ENCODE measurements at places on chromosomes 2 and 18.

- DNase-seq, result no peak
Observed at GRCh38 chr2:230590333-230590732, 122.3 kb upstream of the CAB39 start.

DNA sequence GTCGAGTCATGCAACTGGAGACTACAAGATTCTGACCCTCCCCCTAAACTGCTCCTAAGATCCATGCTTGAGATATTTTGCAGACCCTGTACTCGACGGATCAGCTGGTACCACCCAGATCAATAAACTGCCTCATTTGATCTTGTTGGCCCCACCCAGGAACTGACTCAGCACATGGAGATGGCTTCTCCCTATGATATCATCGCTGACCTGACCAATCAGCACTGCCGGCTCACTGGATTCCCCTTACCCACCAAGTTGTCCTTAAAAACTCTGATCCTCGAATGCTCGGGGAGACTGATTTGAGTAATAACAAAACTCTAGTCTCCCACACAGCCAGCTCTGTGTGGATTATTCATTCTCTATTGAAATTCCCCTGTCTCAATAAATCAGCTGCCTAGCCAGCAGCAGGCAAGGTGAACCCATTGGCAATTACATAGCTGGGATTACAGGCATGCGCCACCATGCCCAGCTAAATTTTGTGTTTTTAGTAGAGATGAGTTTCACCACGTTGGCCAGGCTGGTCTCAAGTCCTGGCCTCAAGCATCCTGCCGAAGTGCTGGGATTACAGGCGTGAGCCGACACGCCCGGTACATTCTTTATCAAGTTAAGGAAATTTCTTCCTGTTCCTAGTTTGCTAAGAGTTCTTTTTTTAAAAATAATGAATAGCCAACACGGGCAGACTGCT, 43.6 kb downstream of the VPS54 start:
- DNase-seq, result no peak

DNA sequence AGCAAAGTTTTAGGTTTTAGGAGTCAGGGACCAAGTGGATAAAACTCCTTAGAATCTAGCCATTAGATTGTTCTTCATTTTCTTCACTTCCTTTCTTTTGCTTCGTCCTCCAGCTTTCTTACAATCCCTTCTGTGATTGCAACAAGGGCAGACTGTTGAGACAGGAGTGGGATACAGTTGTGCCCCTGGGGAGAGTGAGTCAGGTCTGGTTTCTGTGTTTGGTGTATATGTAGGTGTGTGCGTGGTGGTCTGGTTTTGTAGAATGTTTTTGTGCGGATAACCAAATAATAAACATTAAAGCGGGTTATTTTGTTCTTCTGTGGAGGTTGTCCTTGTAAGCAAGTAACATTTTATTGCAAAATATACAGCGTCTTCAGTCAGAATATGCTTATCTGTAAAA, 7.3 kb downstream of the INSIG2 start:
- no peak for DNase-seq

DNA sequence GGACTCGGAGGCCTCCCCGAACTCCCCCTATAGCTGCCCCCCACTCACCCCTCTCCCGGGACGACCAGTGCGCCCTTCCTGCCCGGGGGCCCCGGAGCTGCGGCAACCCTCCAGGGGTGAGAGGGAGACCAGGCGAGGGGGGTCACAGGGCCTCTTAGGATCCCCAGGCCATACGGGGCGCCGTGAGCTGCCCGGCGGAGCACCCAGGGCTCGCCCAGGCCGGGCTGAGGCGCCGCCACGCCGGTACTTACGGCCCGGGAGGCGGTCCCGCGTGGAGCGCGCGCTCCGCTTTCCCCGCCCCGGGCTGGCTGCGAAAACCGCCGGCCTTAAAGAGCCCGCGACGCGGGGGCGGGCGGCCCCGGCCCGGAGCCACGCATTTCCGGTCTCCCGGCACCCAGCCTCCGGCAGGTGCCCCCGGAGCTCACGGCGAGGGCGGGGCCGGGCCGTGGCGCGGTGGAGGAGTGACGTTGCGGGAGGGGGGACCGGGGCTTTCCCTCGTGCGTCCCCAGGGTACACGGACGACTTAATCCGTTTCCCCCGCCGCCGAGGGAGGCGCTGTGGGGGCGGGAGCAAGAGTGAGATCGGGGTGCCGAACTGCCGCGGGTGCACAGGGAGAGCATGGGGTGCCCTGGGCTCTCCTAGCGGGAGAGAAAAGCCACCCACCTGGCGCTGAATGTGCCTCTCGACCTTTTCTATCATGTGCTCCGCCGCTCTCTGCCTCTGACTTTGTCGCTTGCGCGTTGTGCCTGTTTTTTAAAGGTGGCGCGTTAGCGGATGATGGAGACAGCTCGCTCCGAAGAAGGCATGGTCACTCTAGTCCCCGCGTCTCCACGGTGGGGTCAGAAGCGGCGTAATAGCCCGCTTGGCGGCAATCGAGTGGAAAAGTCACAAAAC, at the start of gene METTL21A:
TSS of gene METTL21A (minus strand) at position 381 of the 894 bp plus-strand sequence. CDS start 1,019 bp downstream, outside the sequence.
- peak; percentile 94 for DNase-seq

DNA sequence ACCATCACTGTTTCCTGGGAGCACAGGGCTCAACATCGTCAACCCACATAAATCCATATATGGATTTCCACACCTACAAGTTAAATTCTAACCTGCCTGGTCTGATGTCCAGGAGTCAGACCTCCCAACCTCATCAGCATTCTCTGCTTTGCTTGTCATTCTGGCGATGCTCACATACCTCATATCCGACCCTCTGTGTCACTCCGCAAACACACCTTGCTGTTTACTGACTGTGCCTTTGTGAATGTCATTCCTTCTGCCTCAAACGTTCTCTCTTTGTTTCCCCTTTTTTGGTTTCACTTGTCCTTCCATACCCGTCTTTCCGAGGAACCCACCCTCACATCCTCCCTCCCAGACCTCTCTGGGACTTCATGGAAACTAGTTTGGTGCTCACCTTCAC, 187.1 kb downstream of the ACTR3 start:
- no peak for DNase-seq

DNA sequence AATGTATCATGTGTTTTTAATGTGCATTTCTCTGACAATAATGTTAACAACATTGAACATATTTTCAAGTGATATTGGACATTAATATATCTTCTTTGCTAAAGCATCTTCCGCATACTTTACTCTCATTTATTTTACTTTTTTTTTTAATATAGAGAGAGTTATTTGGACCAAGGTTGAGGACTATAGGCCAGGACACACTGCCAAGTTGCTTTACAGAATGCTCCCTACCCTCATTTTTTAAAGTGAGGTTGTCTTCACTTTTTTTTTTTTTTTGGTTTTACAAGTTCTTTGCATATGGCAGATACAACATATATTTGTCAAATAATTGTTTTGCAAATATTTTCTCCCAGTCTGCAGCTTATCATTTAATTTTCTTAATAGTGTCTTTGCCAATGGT, 201.8 kb downstream of the OSR1 start:
- no peak for DNase-seq

- peak; percentile 73 for DNase-seq
Observed at GRCh38 chr2:42567364-42567763, 1.1 kb upstream of the MTA3 start.

- DNase-seq, result no peak
Observed at GRCh38 chr2:67055387-67056304, 341.5 kb upstream of the ETAA1 start.

GRCh38 chr2:74037379-74037860, 52.7 kb downstream of the TET3 start:
- DNase-seq, result no peak

- DNase-seq, result no peak
Observed at GRCh38 chr2:128103407-128103806, 12.4 kb downstream of the UGGT1 start.

Measured in astrocyte of the hippocampus (primary cell).